ENCODE measurements at places on chromosomes 1 and 21.
A peak's percentile ranks its signal among the peaks of the same experiment; 100 is the strongest.

- DNase-seq = peak; percentile 35
Observed at GRCh38 chr1:29793101-29793546, 556.8 kb downstream of the PTPRU start.

DNA sequence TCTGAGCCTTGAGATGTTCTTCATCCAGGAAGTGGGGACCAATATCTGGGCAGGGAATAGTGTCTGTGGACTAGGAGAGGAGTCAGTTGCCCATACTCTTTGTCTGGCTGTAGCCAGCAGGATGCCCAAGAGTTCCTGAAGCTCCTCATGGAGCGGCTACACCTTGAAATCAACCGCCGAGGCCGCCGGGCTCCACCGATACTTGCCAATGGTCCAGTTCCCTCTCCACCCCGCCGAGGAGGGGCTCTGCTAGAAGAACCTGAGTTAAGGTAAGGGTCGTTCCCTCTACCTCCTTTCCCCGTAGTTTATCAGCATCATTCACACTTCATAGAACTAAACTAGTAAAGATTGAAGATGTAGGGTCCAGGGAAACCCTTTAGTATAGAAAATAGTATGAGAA is 3.4 kb upstream of the PPOX start:
- DNase-seq = no peak

DNA sequence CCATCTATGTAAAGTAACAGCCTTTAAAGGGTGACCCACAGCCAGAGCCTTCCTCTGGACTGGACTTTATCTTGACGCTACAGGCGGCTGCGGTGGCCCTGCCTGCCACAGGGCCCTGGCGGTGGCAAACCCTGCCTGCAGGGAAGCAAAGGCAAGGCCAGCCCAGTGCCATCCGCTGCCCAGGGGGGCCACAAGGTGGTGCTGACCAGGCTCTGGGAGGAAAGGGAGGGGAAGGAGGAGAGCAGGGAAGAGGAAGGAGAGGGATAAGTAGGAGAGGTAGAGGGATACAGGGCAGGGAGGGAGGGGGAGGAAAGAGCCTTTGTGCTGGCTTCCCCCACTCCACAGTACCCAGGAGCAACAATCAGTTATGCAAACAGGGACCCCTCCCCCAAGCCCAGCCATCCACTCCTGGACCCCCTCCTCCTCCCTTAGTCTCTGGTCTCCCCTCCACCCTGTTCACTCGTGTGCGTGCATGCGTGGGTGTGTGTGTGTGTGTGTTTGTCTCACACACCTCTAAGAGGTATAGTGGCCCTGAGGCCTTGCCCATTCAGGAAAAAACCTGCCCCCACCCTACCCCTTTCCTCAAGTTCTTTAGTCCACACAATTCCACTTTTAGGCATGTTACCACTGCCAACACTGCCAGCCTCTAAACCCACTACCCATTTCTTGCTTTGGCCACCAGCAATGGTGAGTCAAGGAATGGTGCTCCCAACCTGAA is 30.3 kb downstream of the SSBP3 start:
- DNase-seq = no peak

DNA sequence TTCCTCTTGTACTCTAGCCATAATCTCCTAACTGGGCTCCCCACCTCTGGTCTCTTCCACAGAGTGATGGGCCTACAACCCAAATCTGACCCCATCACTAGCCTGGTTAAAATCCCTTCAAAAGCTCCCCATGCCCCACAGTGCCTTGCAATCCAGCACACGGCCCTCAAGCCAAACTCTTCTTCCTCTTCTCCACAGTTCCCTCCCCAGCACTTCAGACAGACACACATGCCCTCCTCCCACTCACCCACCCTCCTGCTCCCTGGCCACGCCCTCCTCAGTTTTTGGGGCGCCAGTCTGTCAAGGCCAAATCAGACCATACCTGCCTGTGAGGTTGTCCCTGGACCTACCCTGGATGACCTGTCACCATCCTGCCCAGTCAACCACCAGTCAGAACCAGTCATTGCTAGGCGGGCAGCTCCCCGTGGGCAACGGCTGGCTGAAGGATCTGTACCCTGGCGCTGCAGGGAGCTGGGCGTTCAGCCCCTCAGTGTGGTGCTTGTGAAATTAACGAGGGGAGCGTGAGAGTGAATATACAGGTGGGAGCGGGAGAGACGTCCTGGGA is 753 bp downstream of the C1orf210 start:
- no peak for DNase-seq

DNA sequence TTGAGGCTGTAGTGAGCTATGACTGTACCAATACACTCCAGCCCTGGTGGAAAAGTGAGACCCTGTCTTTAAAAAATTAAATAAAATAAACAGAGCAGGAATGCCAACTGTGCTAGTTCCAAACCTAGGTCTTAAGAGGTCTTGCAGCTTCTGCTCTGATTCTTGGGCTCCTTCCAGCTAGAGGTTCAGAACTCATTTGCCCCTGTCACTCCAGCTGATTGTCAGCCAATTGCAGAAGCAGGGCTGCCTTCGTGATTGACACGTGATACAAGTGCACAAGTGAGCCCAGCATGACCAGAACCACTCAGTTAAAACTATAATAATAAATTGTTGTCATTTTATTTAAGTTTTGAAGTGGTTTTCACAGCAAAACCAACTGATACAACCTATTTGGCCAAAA is 298.4 kb downstream of the USP25 start:
- DNase-seq = no peak

GRCh38 chr1:30798389-30799232 is 41.0 kb upstream of the LAPTM5 start:
- no peak for DNase-seq

- no peak for DNase-seq
Observed at GRCh38 chr1:147647796-147648633, 22.3 kb downstream of the ACP6 start.

- DNase-seq = no peak
Observed at GRCh38 chr1:82464362-82465001, 663.7 kb downstream of the ADGRL2 start.

DNA sequence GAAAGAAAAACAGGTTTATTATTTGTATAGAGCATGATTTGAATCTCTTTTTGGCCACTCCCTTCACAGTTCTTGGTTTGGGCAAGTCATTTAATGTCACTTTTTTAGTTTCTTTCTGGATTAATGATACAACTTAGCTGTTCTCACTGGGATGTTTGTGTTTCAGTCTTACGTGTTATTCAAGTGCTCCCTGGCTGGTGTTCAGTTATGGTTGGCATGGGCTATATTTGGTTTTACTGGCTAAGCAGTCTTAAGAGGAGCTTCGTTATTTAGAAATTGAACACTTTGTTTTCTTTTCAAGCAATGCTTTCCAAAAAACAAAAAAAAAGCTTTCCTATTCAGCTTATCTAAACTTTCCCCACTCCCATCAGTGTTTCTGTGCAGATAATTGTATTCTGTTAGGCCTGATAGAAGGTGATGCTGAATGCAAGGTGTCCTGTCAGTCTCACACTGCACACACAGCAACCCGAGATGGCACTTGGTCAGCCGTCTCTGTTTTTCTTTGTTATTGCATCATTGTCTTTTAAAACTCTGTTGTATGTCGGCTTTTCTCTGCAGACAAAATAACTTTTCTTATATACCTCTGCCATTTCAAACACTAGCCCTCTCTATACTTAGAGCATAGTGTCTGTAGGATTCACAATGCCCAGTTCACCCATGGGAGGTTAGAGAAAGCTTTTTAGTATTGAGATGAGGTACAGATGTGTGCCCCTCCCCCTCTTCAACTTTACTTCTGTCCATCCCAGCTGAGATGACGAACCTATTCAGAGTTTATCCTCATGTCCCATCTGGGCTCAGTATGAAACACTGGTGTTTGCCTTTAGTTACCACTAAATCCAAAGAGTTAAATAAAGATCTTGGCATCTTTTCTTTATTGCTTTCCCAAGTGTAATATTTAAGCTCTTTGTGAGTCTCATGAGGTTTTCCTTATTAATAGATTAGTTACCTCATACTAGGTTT is 80.2 kb downstream of the VPS13D start:
- no peak for DNase-seq

GRCh38 chr1:201828217-201828819 is 639 bp upstream of the IPO9 start:
- DNase-seq = no peak

GRCh38 chr1:53377438-53377841 is 49.6 kb upstream of the LRP8 start:
- no peak for DNase-seq

GRCh38 chr1:241532864-241533263 is 686 bp downstream of the KMO start:
- DNase-seq = no peak

DNA sequence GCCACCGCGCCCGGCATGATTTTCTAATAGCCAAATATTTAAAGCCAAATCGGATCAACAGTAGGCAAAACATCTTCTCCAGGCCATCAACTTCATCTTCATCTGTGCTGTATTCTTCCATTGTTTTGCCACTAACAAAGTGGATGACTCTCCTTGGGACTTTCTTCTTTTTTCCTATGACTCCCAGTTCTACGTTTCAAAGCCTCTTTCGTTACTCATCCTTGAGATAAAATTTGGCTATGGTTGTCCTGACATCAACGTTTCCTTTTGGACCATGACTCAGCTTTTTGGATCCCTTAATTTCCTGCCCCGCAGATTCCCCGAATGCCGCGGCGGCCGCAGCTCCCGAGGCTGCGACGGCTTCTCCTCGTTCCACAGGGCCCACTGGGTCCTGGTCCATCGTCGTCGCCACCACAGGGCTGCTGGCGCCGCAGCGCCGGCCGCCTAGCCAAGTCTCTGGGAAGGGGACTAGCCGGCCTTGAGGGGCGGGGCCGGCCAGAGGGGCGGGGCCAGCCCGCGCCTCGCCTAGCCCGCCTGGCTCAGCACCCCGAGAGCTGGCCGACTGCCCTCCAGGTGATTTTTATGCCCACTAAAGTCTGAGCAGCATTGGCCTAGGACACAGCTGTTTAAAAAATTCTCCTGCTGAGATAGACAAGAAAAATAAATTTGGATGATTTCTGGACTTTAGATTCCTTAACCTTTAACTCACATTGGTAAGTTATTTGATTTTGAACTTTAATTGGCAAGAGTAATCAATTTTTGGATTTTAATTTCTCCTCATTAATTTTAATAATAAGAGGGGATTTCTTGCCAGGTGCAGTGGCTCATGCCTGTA is 93.9 kb downstream of the ADCY10 start:
- peak; percentile 19 for DNase-seq

GRCh38 chr1:183956559-183957188 is 80.9 kb downstream of the COLGALT2 start:
- peak; percentile 32 for DNase-seq

GRCh38 chr1:32045772-32046171 is 27.0 kb upstream of the TMEM39B start:
- DNase-seq = no peak

GRCh38 chr21:36466061-36466511 is 13.8 kb downstream of the CLDN14 start:
- no peak for DNase-seq

DNA sequence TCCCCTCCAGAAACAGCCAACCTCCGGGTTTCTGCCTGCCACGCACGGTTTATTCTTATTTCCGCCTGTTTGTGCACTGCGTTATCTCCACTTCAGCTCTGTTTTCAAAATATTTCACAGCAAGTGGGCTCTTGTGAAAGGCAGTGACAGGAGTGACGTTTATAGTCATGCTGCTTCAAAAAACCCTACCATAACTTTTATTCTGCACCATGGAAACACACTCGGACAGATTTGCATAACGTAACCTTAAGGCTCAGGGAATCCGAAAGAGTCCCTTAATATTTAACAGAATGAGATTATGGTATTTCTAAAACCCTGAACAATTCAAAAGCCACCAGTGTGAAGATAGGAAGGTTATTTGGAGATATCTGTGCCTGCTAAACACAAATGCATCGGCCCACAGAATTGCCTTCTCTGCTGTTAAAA is 782 bp upstream of the SDE2 start:
- no peak for DNase-seq

DNA sequence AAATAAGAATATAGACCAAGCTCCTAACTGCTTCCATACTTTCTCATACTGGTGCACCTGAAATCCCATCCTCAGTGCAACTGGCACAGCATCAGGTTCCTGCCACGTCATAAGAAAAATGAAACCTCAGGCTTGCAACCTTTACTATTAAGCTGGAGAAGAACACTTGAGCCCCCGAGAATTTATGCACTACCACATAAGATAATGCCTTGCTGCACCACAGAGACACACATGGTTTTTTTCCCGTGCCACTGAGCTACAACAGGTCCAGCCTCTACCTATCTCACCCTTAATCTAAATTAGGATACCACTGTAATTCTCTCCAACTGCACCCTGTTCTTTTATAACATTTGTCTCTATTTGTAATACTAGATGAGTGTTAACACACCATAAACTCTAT is 174.5 kb downstream of the DENND1B start:
- DNase-seq = no peak

GRCh38 chr1:11289064-11289463 is 16.1 kb downstream of the UBIAD1 start:
- no peak for DNase-seq

DNA sequence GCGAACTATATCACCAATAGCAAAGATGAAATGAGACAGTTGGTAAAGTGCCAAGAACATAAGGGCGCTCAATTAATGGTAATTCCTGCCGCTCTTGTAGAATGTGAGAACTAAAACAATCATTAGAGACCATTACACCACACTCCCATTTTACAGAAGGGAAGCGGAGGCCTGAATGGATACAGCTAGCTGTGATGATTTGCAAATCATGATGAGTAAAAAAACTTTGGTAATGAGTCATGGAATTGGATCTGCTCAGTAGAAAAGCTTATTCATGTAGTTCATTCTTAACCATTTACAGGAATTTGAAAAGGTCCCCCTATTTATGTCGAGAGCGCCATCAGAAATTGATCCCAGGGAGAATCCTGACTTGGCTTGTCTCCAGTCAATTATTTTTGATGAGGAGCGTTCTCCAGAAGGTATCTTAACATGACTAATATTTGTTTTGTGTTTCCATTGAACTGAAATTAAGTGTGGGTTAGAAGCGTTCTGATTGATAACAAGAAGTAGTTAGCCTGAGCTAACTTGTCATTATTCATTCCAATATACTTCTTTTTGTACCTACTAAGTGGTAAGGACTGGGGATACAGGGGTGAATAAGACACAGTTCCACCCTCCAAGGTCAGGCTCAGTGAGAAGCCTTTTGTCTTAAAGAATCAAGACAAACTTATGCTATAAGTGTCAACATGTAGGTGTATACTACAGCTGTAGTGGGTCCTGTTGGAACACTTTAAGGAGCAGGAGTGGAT is 812 bp downstream of the TTC4 start:
- DNase-seq = no peak

DNA sequence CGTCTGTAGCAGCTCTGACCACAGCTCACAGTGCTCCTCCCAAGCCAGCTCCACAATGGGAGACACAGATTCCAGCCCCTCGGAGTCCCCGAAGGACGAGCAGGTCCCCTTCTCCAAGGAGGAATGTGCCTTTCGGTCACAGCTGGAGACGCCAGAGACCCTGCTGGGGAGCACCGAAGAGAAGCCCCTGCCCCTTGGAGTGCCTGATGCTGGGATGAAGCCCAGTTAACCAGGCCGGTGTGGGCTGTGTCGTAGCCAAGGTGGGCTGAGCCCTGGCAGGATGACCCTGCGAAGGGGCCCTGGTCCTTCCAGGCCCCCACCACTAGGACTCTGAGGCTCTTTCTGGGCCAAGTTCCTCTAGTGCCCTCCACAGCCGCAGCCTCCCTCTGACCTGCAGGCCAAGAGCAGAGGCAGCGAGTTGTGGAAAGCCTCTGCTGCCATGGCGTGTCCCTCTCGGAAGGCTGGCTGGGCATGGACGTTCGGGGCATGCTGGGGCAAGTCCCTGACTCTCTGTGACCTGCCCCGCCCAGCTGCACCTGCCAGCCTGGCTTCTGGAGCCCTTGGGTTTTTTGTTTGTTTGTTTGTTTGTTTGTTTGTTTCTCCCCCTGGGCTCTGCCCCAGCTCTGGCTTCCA is 22.9 kb upstream of the VPS13D start:
- DNase-seq = no peak

- no peak for DNase-seq
Observed at GRCh38 chr1:27120854-27121253, 34.1 kb downstream of the SLC9A1 start.
